ENCODE measurements at places on chromosomes 7 and 10.

DNA sequence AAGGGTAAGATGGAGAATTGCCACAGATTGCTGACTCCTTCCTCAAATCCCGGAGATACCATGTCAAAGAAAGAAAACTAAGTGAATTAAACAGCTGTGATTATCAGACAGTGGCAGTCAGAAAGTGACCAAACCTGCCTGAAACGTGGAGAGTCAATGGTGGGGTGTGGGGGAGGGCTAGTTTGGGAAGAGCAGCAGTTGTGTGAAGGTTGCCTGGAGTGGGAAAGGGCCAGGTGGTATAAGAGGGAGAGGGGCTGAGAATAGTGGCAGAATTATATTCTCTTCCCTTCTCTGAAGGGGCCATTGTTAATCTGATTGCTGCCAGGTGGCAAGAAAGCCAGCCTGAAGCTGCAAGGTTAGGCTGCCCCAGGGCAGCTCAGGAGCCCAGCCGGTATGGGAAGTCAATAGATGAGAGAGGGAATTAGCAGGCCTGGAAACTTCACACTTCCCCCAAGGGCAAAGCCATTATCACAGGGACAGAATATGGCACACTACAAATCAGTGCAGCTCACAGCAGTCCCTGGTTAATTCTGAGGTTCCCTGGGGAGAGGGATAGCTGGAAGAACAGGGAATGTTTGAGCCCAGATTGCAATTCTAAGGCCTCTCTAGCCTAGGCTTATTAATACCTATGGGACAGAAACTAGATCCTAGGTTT, 83.9 kb upstream of the ITGB1 start:
- DNase-seq = no peak

GRCh38 chr7:147432079-147432478, 1158.5 kb upstream of the C7orf33 start:
- no peak for DNase-seq

GRCh38 chr7:50336894-50337703, 32.6 kb downstream of the IKZF1 start:
- DNase-seq = no peak

- DNase-seq = no peak
These were observed 238.1 kb downstream of the CAMK1D start for GRCh38 chr10:12587451-12587888.

DNA sequence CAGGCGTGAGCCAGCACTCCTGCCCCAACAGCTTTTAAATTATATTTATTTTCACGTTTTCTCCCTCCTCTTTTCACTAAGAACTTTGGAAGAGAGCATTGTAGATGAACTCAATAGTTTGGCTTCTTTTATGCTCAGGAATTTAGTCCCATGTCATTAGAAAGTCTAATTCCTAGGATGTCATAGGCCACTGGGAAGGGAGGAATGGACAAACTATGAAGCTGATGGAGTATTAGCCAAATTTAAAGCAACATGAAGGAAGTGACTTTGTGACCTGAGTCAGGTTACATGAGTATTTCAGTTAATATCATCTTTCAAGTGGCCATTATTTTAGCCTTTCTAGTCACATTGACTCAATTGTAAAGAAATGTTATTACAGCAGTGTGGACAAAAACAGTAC, 18.0 kb upstream of the OPN4 start:
- no peak for DNase-seq

DNA sequence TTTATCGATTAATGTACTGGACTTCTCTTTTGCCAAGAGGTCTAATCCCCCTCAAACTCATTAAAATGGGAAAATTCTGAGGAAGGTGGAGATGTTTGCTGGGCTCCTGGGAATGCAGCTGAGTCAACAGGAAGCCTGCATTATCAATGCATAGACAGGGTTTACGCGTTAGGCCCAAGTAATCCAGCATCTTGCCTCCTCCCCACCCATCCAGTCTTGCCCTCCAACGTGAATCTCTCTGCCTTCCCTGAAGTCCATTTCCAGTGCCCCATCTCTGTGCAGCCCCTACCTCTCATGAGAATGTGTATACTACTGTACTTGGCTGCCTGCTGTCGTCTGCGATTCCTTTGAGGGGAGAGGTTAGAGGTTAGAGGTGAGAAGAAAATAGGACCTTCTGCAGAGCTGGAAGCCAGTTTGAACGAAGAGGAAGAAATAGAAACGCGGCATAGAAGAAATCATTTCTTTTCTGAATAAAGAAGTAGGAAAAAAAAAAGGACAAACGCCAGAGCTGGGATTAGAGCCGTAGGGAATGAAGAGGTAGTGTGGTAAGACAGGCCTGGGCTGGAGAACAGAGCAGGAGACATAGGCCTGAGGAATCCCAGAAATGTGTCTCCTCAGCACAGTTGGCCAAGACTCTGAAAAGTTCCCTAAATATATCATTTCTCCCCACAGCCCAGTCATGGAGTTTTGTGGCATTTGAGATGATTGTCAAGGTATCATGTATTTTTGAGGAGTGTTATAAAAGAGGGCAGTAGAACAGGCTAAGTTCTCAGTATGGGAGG, 75.6 kb downstream of the MYOF start:
- no peak for DNase-seq

DNA sequence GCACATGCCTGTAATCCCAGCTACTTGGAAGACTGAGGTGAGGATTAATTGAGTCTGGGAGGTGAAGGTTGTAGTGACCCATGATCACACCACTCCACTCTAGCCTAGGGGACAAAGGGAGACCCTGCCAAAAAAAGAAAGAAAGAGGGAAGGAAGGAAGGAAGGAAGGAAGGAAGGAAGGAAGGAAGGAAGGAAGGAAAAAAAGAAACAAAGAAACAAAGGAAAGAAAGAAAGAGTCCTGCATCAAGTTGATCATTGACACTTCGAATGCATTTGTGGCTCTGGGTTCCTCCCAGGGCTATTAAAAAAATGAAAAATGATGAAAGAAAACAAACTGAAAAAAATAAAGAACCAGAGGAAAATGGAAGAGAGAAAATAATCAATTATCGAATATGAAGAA, 3.9 kb upstream of the PRRT4 start:
- DNase-seq = no peak

GRCh38 chr7:38481401-38481800, 149.8 kb downstream of the AMPH start:
- DNase-seq = no peak

DNA sequence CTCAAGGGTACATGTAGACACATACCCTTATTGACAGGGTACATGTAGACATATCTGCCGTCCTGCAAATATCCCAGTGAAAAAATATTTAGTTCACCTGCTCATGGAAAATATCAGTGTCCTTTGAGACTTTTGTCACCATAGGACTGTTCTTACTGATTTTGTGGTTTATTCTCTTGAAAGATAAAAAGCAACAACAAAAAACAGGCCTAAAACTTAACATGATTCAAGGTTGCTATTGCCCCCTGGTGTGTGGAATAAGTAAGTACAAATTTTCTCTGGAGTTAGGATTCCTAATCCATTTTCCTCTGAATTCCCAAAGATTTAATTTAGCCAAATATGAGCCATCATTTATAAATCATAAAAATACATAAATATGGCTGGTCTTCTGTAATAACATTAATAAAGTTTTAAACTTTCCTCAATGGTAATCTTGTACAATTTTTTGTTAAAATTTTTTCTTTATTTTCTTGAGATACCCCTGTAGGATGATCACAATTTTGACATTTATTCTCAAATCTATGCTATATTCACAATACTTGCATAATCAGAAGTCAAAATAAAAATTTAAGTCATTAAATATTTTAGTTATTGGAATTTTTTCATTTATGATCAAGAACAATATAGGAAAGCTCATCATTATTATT, 741.4 kb upstream of the POT1 start:
- peak; percentile 26 for DNase-seq

GRCh38 chr10:51421853-51422252, 277.5 kb downstream of the CSTF2T start:
- no peak for DNase-seq

GRCh38 chr10:129777687-129778086, 186.4 kb downstream of the EBF3 start:
- DNase-seq = no peak

DNA sequence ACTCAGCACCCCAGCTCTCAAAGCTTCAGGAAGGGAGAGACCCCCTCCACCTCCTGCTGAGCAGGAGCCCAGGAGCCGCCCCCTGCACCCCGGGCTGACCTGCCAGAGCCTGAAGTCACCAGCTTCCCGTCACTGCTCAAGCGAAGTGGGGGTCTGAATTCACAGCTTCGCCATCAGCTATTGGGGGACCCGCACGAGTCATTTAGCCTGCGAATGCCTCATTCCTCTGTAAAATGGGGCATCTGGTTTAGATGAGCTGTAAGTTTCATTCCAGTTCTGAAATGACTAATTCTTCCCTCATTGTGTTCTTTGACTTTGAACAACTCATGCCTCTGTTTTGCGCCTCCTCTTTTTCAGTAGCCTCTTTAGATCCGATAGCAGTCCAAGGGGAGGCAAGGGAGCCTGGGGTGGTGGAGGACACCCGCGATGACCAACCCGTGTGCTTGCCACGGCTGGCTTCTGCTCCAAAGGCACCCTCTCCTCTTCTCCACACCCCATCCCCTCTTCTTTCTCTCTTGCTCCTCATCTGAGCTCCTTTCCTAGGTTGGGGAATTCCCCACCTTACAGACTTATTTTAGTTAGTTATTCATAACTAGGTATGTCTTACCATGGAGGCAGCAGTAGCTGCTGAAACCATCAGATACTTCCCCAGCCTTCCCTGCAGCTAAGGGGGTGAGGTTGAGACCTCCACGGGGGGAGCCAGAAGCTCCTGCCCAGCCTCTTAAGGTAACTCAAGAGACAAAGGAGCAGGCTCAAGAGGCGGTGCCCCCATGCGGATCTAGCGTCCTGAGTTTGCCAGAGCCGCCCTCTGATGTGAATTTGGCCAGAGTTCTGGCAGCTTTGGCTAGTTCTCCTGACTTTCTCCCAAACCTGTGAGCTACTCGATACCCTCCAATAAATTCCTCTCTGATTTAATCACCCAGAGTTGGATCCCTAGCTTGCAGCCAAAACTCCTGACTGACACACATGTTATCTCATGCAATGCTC, 47.7 kb downstream of the RBM17 start:
- DNase-seq = no peak

DNA sequence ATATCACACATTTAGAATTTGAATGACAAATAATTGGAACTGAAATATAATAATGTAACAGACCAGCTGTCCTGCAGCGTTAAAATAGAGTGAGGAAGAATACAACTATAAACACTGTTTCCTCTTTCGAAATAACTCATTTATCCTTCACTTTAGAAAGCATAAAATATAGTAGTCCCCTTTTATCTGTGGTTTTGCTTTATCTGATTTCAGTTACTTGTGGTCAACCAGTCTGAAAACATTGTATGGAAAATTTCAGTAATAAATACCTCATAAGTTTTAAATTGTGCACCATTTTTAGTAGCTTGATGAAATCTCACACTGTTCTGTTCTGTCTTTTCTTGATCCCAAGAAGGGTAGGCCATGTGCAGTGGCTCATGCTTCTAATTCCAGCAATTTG, 31.7 kb downstream of the POLR1F start:
- peak; percentile 38 for DNase-seq

Data from MM.1S (cell line).